ENCODE measurements at places on chromosomes 3 and 15.
A peak's percentile ranks its signal among the peaks of the same experiment; 100 is the strongest.

DNA sequence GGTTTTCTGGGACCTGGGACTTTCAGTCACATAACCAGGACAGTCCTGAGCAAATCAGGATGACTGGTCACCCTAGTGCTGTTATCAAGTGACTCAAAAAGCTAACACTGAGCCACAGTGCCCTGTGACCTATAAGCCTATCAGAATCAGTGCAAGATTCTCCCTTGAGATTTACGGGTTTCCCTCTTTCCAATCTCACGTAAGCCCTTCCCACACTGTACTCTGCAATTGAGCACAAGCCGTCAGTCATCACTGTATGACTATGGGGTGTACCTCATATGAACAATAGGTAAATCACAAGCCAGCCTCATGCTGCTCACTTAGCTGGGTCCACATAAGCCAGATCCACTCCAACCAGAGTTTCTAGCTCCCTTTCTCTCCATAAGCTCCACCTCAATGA lies 21.0 kb upstream of the CLDN18 start:
- no peak for DNase-seq

DNA sequence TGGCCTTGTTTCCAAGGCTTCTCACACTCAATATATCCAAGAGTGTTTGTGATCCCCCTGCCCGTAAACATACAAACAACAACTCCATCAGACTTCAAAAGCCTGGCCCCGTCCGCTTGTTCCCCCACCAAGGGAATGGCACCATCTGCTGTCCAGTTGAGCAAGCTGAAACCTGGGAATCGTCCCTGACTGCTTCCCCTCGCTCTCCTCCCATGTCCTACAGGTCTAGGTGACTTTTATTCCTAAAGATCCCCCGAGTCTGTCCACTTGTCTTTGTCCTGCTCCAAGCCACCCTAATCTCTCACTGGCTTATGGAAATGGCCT lies 27.9 kb upstream of the FAM174B start:
- peak; percentile 59 for DNase-seq

DNA sequence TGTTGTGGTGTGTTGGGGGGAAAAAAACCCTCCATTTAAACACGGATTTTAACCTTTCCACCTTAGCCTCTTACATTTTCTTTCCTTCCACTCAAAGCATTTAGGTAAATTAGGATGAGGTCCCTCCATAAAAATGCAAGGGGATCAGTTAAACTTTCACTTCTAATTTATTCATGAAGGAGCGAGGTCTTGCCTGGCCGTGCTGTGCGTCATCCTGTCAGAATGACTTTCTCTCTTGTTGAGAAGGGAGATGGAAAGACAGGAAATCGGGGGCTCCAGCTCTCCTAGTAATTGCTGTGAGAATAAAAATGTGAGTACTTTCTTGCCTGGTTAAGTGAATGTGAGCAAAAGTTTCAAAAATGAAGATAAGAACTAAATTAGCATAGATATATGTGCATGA lies 962.3 kb upstream of the NR2F2 start:
- DNase-seq = no peak

GRCh38 chr3:50467919-50468318 lies 35.5 kb downstream of the CACNA2D2 start:
- no peak for DNase-seq

DNA sequence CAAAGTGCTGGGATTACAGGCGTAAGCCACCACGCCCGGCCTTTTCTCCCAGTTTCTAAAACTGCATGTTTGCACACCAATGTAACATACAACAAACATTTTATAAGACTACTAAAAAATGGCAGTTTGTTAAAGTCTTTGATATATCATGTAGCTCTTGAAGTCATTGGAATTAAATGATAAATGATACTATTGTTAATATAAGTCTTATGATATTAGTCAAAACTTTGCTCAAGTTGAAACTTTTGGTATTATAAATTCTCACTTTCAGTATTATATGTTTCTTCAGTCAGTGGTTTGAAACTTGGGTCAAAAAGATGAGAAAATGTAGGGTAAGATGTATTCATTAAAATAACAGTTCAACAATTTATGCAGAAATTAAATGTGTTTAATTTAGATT lies 117.6 kb upstream of the TBL1XR1 start:
- DNase-seq = no peak

- no peak for DNase-seq
These were observed 24.9 kb upstream of the GATM start for GRCh38 chr15:45402955-45403877.

DNA sequence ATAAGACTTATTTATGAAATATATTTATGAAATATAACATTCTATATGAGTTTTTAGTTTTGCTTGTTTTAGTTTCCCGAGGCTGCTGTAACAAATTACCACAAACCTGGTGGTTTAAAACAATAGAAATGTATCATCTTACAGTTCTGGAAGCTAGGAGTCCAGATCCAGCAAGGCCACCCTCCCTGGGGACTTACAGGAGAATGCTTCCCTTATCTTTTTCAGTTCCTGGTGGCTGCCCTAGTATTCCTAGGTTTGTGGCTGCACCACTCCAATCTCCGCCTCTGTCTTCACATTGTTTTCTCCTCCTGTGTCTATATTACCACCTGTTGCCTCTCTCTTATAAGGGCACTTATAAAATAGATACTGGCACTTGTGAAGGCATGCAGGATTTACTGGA lies 877.8 kb downstream of the TUSC7 start:
- DNase-seq = no peak

GRCh38 chr3:142896996-142897395 lies 8.1 kb upstream of the PCOLCE2 start:
- DNase-seq = no peak

- DNase-seq = no peak
These were observed 1575.1 kb downstream of the OTOL1 start for GRCh38 chr3:163071713-163072112.

Data from H1 (cell line).